ENCODE measurements at places on chromosomes 12 and 14. TPM values are rescaled to one million over a fixed set of nuclear protein-coding genes. Genes with fewer than 3 reads are reported as not detected.

ADAMTS20 gene
- not detected for total RNA-seq

- no peak for DNase-seq
Observed at GRCh38 chr12:111442301-111443045, 36.8 kb downstream of the SH2B3 start.

DNA sequence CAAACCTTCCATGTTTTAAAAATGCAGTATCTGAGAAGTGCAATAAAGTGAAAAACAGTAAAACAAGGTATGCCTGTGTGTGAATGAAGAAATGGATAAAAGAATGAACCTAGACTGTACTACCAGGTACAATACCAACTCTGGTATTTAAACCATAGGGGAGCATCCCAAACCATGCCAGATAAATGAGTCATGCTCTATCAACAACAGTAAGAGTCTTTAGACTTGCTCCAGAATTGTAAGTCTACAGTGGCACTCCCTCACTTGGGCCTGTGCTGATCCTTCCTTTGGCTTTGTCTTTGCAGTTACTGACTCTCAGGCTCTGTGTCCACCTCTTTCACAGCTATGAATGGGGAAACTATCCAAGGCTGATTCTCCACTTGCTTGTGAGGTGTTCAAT, 38.1 kb downstream of the BBS10 start:
- DNase-seq, result no peak

GRCh38 chr12:21296751-21297406, 37.8 kb downstream of the SLCO1A2 start:
- DNase-seq, result no peak

DNA sequence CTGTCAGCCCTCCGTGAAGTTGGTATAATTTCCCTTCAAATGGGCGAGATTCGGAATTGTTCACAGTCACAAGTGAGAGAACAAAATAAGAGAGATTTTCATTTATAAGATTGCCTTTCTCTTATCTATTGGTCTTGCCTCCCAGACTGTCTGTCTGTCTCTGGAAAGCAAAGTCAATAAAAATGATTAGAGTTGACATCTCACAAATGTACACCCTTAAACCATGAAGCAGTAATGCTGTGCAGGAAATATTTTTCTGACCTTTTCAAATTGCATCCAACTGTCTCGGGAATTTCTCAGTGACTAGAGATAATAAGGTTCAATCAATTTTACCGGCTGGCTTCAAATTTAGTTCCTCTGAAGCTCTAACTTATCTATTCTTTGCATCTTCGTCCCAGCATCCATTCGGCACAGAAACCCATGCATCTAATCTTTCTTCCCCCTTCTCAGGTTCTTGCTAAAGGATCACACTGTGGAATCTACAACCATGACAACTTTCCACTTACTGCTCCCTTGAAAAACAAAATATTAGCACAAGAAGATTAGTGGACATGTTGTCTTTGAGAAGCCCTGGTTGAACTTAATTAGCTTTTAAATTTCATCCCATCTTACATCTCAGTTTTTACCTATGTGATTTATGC, 93.1 kb downstream of the RMST start:
- DNase-seq, result no peak

DNA sequence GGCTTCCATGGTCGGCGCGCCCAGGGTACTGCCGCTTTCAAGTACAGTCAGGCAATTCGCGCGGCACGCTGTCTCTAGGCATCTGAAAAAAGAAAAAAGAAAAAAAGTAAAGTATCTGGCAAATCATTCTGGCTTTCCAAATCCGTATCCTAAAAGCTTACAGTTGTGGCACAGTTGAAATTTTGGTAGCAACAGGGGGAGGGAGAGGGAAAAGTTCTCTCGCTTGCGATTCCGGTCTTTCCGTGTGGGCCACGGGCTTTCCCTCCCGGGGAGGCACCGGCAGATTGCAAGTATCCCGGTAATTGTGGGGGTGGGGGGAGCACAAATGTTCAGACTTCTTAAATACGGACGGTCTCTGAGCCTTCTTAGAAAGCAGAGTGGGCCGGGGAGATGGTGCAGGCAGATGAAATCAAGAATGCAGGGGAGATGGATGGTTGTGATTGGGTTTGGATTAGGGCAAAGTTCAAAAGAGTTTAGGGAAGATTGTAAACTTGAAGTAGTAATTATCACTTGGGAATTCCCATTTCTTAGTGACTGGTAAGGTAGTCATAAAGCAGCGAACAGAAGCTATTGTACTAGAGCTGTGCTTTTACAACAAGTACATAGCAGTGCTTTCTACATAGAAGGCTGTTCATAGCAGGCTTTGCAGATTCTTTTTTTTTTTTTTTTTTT, 1.2 kb downstream of the SOCS2 start:
- no peak for DNase-seq
